Ammon's horn (tissue), 1 donor: ENCODE measurements at places on chromosomes 11 and 22.

- no peak for DNase-seq
Measured at GRCh38 chr22:23313791-23314567, 133.7 kb downstream of the BCR start.

DNA sequence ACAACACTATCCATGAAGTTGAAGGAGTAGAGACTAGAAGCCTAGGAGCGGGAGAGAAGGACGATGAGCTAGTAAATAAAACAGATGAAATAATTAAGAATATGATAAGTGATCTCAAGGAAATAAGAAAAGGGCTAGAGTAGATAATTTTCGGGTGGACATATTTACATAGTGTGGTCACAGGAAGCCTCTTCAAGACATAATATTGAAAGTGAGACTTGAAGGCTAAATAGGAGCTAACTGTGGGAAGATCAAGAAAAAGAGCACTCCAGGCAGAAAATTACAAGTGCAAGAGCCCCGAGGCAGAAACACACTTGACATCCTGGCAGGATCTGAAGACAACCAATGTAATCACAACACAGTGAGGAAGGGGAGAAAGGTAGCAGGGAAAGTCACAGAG, 11.9 kb upstream of the PPFIBP2 start:
- no peak for DNase-seq

GRCh38 chr11:102118937-102119336, 8.7 kb downstream of the YAP1 start:
- no peak for DNase-seq

DNA sequence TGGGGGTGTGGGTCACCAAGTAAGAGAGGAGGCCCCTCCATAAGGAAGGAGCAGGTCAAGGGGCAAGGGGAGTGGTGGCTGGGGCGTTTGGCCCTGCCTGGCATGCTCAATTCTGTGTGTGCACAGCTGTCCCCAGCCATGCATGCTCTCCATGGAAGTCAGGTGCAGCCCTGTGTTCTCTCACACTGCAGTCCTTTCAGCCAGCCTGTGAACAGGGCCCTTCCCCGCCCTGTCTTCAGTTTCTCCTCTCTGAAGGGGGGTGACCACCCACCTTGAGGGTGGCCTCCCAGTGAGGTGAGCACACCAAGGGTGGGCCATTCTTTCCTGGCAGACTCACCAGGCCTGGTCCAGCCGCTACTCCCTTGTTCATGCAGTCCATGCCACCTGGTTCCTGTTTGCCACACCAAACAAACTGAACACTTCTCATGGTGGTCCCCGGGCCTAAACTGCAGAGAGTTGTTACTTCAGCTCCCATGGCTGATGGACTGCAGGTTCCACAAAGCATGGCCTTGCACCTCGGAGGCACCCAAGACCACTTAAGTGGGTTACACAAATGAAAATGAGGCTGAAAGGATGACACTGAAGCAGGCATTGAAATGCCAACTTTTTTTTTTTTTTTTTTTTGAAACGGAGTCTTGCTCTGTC, 1.7 kb upstream of the CHCHD10 start:
- no peak for DNase-seq

DNA sequence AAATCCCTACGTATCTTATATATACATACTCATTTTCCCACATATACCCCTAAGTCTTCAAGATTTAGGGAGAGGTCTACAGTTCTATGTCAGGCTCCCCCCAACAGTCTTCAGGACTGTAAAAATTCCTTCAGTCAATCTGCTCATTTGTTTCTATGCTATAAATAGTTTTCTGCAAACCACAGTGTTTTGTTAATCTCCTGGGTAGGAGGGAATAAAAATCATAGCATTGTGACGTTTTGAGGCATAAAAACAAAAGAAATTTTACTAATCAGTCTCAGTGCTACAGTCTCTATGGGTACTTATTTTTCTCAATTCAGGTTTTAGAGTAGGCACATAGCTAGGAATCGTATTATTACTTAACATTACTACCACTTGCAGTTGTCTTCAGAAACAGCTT, 552.8 kb upstream of the LRRC4C start:
- no peak for DNase-seq

DNA sequence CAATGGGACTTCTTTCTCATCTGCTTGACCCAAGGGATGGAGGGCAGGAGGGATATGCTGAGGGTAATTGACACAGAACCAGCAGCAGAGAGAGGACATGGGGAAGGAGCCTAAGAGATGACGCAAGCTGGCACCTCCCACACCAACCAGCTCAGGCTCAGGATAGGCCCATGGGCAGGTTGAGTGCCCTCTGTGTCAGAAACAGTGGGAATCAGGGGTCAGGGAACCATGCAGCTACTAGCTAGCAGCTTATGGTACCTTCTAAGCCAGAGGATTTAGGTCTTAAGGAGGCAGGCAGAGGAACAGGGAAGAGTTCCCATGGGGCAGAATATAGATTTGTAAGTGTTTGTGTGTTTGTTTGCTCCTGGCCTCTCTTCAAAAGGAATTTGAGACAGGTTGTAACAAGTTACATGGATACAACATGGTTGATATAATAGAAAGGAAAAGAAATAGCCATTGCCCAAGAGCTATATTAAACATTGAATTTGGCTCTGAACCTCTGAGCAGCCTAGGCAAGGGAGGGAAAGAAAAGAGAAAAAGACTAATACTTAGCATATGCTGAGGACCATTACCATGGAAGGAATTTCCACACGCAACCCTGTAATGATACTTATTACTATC, 39.9 kb upstream of the NAV2 start:
- no peak for DNase-seq
